ENCODE measurements at places on chromosomes 11 and 22.

- DNase-seq = no peak
These were observed 1.4 kb upstream of the KCNJ5 start for GRCh38 chr11:128889657-128890213.

DNA sequence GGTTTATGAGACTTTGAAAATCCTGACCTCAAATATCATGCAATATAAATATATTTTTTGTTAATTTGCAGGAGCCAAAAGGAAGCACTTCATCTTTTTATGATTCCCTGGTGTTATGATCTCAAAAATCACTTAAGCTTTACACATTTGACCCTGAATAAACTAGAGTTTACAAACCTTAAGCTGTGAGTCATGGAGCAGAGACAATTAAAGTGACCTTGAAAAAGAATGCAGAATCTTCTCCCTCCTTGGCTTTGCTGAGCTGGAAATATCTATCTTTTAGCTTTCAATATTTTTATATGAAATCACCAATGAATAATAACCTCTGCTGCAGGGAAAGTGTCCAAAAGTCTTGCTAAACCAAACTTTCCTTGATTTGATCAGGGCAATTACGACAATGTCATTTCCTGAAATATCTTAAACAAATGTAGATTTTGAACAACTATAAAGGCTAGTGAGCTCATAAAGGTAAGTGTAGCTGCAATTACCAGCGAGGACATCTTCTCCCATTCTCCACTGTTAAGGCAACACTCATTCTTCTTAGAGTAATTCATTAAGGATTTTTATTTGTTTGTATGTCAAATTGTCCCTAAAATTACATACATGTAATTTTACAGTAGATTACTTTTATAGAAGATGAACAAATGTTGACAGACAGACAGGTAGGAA, 747.0 kb upstream of the LUZP2 start:
- no peak for DNase-seq

- no peak for DNase-seq
These were observed at the start of gene CSRP3 for GRCh38 chr11:19201737-19202605. TSS of gene CSRP3 (minus strand) at chr11:19201983. CDS start at chr11:19192448, 9,535 bp downstream.

GRCh38 chr22:43755011-43755410, 57.1 kb downstream of the EFCAB6 start:
- no peak for DNase-seq
